AG04449 (cell line): ENCODE measurements at places on chromosomes 7 and 10.

- no peak for DNase-seq
Observed at GRCh38 chr10:124626759-124627380, 117.3 kb downstream of the FAM53B start.

- DNase-seq = peak; percentile 19
Observed at GRCh38 chr10:80413271-80413996, 5.1 kb downstream of the PRXL2A start.

DNA sequence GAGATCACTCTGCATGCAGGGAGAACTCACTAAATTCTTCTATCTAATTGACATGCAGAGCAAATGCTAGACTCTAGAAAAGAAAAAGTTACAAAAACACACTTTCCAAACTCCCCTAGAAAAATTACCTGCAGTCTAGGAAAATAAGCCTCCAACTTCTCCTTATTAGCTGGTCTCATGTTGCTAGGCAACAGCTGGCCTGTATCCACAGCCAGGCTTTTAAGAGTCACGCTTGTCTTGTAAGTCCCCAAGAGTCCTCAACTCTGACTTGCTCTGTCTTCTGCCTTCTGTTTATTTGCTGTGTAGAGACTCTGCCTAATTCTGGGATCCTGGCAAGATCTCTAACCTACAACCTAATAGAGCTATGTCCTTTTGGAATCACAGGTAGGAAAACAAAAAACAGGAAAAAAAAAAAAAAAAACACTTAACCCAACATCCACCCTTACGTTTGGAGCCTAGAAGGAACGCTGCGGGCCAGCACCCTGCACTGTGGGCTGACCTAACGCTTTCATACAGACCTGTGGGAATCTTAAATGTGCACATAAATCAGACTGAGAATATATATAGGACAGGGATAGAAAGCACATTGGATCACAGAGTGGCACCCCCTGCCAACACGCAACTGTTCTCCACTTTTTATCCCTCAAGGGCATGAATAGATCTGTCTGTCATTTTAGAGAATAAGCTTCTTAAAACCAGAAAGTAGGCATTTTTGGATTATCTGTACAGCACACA lies 117.0 kb upstream of the PTPRZ1 start:
- no peak for DNase-seq

DNA sequence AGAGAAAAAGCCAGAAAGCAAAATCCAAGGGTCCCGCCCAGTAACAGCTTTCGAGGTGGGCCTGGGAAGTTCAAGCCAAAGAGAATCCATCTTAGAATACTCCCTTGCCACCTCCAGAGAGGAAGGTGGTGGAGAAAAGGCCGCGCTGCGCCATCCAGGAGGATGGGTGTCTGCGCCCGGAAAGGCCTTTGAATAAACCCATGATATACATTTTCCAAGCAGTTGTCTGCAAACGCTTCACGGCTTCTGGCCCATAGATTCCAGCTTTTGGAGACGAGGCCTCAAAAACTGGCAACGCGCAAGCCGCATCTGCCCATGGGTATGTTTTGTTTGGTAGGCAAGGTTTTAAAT lies 17.8 kb downstream of the RGS10 start:
- DNase-seq = no peak

DNA sequence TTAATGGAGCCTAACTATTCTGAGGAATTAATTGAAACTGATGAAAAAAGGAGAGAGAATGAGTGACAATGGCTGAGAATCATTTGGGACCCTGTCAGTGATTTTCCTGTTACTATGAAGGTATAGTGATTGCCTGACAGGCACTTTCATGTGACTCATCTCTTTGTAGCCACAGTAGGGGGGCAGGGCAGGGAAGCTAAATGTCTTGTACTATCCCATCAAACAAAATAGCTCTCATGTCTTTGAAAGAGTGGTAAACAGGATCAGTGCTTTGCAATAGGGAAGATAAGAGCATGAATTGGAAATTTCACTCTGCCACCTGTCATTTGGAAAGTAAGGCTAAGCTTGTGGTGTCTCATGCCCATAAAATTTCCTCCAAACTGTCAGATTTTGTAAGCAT lies 94.5 kb upstream of the GSDME start:
- DNase-seq = no peak

DNA sequence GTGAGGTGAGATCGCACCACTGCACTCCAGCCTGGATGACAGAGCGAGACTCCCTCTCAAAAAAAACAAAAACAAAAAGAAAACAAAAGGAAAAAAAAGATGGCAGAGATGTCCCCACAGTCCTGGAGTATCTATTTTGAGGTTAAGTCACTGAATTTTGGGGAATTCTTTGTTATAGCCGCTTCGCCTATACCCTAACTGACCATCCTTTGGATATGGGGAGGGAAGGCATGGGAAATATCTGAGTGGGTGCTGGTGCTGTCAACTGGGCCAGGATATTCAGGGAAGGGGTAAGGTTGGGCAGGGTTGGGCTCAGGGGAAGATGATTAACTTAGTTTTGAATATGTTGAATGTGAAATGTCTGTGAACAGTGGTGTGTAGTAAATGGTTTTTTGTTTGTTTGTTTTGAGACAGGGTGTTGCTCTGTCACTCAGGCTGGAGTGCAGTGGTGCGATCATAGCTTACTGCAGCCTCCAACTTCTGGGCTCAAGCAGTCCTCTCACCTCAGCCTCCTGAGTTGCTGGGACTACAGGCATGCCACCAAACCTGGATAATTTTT lies 8.3 kb upstream of the GNB2 start:
- no peak for DNase-seq

DNA sequence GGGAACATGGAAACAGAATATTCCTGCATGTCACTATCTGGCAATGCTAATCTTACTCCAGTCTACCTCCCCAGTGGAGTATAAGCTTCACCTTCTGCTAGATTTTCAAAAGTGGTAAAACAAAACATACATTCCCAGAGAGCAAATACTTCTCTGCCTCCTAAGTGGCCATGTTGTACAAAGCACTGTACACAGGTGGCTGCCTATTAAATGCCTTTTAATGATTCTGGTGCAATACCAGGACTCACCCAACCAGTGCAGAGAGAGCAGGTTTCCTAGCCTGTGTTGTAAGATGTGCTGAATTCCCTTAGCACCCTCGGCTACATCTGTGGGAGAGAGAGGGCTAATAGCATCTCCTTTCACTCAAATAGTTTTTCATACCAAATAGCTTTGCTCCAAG lies 684.3 kb upstream of the NRP1 start:
- DNase-seq = no peak

GRCh38 chr10:29130190-29130673 lies 158.6 kb upstream of the LYZL1 start:
- DNase-seq = no peak

DNA sequence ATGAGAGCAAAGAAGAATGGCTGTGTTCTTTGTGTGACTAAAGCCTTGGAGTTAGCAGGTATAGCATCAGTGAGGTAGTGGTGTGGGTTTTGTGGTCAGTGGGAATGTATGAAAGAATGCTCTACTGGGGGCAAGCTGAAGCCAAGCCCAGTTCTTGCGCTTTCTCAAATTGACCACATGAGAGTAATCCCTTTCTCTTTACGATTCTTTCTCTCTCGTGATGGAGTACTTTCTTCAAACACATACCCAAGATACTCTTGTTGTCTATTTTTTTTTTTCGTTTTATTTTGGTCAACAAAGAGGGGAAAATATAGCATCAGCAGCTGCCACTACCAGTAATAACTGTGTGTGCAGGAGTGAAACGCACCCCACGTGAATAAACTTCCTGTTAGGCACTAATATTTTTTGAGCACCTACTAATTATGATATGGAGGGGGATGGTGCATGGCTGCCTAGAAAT lies 8.4 kb upstream of the PANK1 start:
- DNase-seq = no peak

DNA sequence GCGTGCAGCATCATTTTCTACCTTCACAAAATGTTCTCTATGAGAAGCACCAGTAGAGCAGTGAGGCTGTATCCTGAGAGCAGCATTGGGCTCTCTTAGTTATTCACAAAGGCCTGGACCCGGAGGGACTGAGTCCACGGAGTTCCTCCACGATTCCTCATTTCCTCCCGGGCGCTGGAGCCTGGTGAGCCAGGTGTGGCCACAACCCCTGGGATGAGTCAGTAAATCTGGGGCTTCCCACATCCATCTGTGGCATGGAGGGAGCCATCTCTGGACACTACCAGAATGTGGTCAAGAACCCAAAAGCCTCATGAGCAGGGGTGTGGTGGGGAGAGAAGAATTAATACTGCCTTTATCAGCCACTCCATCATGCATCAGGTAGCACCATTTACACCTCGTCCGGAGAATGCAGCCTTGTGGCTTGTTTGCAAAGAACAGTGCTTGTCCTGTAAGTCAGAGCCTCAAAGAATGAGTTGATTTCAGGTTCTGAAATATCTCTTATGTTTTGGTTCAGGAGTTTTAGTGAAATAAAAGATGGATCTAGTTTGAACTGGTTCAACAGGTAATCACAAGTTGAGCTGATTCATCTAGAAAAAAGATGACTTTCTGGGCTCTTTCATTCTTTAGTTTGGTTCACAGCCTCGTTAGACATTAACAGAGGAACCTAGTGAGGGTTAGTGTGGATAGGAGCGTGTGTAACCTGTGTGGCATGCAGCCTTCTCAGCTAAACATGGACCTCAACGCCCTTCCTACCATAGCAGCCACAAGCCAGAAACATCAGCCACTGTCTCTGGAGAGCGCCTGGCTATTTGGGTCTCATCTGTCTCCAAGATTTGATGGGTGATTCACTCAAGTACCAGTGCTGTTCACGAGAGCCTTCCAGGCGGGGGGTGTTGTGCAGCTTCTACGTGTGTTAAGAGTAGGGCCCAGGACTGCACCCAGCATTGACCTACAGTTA lies 95.2 kb downstream of the WDR37 start:
- no peak for DNase-seq
